Lung microvascular endothelial cell (primary cell): ENCODE measurements at places on chromosomes 11 and 22. TPM values are rescaled to one million over a fixed set of nuclear protein-coding genes. Genes with fewer than 3 reads are reported as not detected.

GRCh38 chr11:73266646-73267020 is 5.5 kb upstream of the P2RY6 start:
- DNase-seq, result no peak

The OR4C16 gene
- not detected in 2 replicates for total RNA-seq

- no peak for DNase-seq
These were observed 15.8 kb upstream of the MMP20 start for GRCh38 chr11:102640946-102641345.

DNA sequence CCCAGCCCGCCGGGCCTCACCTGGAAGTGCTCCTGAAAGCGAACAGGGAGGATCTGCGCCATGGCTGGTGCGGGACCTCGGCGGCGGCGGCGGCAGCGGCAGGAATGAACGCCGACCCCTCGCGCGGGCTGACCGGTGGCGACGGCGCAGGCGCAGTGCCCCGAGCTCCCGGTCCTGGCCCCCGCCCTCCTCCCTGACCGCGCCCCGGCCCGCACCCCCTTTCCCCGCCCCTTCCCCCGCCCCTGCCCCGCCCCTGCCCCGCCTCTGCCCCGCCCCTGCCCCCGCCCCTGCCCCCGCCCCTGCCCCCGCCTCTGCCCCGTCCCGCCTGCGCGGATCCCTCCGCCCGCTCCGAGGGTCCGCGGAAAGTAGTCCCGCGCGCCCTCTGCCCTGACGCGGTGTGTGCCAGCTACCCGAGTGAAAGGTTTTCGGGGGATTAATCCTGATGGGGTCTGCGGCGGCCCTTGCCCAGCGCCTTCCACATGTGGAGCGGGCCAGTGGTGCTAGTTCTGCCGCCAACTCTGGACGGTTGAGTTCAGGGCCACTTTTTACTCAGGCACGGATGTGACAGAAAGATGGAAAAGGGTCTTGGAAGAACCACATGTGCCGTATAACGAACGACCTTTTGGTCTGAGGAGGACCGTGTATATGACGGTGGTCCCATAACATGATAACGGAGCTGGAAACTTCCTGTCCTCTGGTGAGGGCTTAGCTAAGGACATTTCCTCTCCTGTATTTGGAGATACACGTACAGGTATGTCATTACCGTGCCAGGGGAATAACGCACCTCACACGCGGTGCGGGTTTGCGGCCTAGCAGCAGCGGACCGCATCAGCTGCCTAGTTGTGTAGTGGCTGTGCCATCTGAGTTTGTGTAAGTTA is at the start of gene CLTCL1:
Gene CLTCL1, minus strand, starts transcription at position 140 of the 878 bp plus-strand sequence. Its CDS starts 78 bp downstream, at position 62.
- DNase-seq, result peak; percentile 72

- peak; percentile 27 for DNase-seq
These were observed 5.9 kb upstream of the PHF21A start for GRCh38 chr11:46127150-46127638.

The TBX1 gene
- 29.0 and 74.2 TPM in 2 replicates for total RNA-seq

The GPHA2 gene
- not detected in 2 replicates for total RNA-seq
